ENCODE measurements at places on chromosomes 7 and 10. TPM values are rescaled to one million over a fixed set of nuclear protein-coding genes. Genes with fewer than 3 reads are reported as not detected.

The CALML5 gene
- total RNA-seq, result not detected

GRCh38 chr7:78516450-78516849 lies 717.9 kb downstream of the PHTF2 start:
- no peak for DNase-seq
- H3K4me1 ChIP-seq, result no peaks in the 10 kb centered on the region
- no peaks in the 10 kb centered on the region for H3K36me3 ChIP-seq
- H3K27ac ChIP-seq, result no peak overlapping the region
- H3K4me3 ChIP-seq, result no peak overlapping the region
- H3K27me3 ChIP-seq, result no peaks in the 10 kb centered on the region

GRCh38 chr10:92542458-92542857 lies 31.4 kb downstream of the IDE start:
- H3K36me3 ChIP-seq, result no peaks in the 10 kb centered on the region
- no peak overlapping the region for H3K4me3 ChIP-seq
- no peak overlapping the region for H3K27ac ChIP-seq
- no peak for DNase-seq
- H3K4me1 ChIP-seq, result no peaks in the 10 kb centered on the region

The TWIST1 gene
- total RNA-seq, result 23.2 TPM

The WDFY4 gene
- total RNA-seq, result 0.43 TPM

- no peak overlapping the region for H3K4me3 ChIP-seq
- H3K27me3 ChIP-seq, result no peaks in the 10 kb centered on the region
- no peak for DNase-seq
Measured at GRCh38 chr7:95191795-95192194, 132.5 kb downstream of the PON1 start.

DNA sequence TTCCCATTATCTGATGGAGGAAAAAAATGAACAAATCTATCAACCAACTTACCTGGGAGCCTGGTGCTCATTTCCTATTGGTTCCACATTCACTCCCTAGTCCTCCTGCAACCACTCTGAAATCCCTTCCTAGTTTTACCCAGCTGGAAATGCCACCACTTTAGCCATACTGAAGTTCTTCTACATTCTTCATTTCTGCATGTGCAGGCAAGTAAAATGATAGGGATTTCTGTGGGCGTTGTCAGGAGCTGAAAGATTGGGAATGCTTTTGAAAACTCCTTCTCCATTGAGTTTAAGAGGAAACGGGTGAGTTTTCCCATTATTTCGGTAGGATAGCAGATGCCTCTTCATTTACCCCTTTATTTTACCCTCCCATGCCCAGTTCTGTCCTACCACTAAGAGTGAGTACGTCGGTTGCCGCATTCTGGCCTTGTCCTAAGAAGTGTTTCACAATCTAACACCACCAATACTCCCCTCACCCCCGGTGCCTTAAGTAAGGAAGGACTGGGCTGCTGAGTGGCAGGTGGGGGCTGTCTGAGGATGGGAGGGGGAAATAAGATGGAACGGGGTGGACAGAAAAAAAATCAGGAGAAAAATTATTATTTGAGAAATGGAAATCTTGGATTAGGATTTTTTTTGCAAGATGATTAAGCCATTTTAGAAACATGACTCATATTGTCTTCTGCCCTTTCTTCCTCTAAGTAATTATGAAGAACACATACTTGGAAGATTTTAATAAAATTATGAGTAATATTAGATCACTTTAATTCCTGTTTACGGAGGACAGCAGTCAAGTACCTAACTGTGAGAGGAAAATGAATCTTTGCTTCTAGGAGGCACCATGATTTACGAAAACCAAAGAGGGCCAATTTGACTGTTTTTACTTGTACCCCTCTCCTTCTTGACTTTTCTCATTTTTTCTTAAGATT lies 13.2 kb upstream of the TAS2R60 start:
- no peak overlapping the region for H3K27ac ChIP-seq
- no peaks in the 10 kb centered on the region for H3K36me3 ChIP-seq
- H3K4me1 ChIP-seq, result no peaks in the 10 kb centered on the region
- no peak overlapping the region for H3K4me3 ChIP-seq
- H3K27me3 ChIP-seq, result no peaks in the 10 kb centered on the region
- no peak for DNase-seq

DNA sequence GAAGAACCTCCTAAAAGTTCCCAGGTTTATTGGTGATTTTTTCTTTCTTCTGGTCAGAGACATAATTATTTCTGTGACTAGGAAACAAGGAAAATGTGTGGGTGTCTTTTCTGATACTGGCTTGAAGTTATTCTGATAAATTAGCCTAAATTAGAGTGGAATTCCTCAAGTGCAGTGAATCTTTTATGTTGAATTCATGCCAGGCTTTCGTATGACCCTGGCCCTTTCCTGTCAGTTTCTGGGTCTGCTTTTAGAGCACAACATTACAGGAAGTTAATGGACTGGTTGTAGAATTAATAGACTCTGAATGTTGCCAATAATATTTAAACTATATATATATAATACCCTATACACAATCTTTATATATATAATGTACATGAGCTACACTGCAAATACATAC lies 230.6 kb upstream of the KIAA1217 start:
- peaks cover 4% of the 10 kb centered on the region for H3K4me1 ChIP-seq
- H3K4me3 ChIP-seq, result no peak overlapping the region
- peak overlapping the region; percentile 74 for H3K27ac ChIP-seq
- peaks cover 2% of the 10 kb centered on the region for H3K27me3 ChIP-seq
- no peaks in the 10 kb centered on the region for H3K36me3 ChIP-seq

DNA sequence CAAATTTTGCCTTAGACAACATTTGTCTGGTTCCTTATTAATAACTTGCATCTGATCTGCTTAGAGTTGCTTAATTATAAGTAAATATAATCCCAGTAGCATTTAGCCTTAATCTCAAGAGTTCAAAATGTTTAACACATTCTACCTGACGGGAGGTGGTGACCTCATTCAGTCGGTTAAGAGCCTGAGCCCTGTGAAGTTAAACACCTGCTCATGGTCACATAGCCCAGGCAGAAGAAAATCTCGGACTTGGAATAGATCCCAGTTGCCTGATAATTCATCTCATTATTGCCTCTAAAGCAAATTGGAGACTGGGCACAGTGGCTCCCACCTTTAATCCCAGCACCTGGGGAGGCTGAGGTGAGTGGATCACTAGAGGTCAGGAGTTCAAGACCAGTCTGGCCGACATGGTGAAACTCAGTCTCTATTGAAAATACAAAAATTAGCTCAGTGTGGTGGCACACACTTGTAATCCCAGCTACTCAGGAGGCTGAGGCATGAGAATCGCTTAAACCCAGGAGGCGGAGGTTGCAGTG lies 18.6 kb upstream of the ASCC1 start:
- H3K4me3 ChIP-seq, result no peak overlapping the region
- H3K27ac ChIP-seq, result no peak overlapping the region
- no peak for DNase-seq
- no peaks in the 10 kb centered on the region for H3K36me3 ChIP-seq
- no peaks in the 10 kb centered on the region for H3K27me3 ChIP-seq
- H3K4me1 ChIP-seq, result no peaks in the 10 kb centered on the region

DNA sequence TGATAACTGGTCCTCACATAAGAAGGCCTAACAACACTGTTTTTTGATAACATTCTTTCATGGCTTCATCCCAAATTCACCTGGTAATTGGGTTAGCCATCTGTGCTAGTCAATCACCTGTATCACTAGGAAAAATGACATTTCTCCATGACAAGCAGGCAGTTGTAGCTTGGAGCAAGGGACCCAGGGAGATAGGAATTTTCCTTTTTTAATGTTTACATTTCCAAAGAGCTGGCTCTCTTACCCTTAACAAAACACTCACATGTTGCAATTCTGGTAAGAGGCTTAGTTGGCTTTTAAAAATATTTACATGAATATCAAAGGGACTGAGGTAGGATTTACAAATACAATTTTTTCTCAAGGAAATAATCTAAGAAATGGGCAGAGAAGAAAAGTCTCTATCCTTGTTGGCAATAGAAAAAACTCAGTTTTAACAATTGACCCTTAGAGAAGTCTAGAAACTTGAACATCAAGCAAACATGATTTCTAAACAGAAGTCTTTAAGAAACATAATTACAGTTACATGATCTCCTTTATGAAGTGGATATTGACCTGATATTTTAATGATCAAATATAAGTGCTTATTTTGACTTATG lies 16.1 kb upstream of the AKR1C1 start:
- H3K36me3 ChIP-seq, result no peaks in the 10 kb centered on the region
- no peak overlapping the region for H3K4me3 ChIP-seq
- H3K4me1 ChIP-seq, result peaks cover 42% of the 10 kb centered on the region
- DNase-seq, result no peak
- peak overlapping the region; percentile 87 for H3K27ac ChIP-seq

The PTPN12 gene
- 55.1 TPM for total RNA-seq

- no peak for DNase-seq
- H3K27ac ChIP-seq, result no peak overlapping the region
- no peak overlapping the region for H3K4me3 ChIP-seq
- H3K27me3 ChIP-seq, result no peaks in the 10 kb centered on the region
Measured at GRCh38 chr7:142483659-142484317, 225.9 kb upstream of the PRSS58 start.

The LOXL4 gene
- 32.7 TPM for total RNA-seq

DNA sequence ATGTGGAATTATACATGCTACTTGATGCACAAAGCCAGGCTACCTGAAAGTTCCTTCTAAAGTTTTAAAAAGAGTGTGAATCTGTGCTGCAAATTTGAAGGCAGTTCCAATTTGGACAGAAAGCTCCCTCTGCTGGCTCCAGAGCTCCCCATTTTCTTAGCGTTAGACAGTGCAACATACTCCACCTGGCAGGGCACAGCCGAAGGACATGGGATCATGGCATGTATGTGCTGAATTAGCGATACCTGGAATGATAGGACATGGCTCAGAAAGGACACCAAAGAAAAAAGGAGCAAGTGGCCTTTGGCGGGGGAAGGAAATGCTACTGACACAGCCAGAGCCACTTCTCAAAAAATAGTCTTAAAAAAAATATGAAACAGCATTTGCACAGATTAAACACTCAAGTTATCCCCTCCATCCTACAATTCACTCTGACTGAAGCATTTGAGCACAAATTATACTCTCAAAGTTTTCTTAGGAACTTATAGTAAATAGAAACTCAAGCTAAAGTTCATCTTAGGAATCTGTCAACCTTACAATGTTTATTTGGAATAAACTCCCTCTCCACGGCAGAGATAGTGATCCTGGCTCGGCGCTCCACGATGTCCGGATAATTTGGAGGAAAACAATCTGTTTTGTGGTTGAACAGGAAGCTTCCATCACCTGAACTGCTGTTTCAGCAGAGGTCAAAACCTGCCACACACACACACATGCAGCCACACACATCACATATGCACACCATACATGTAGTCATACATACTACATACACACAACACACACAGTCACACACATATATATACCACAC lies 80.0 kb downstream of the C7orf25 start:
- peak; percentile 63 for DNase-seq
- H3K27me3 ChIP-seq, result peaks cover 3% of the 10 kb centered on the region
- H3K27ac ChIP-seq, result peak overlapping the region; percentile 46
- no peaks in the 10 kb centered on the region for H3K36me3 ChIP-seq
- H3K4me3 ChIP-seq, result no peak overlapping the region

DNA sequence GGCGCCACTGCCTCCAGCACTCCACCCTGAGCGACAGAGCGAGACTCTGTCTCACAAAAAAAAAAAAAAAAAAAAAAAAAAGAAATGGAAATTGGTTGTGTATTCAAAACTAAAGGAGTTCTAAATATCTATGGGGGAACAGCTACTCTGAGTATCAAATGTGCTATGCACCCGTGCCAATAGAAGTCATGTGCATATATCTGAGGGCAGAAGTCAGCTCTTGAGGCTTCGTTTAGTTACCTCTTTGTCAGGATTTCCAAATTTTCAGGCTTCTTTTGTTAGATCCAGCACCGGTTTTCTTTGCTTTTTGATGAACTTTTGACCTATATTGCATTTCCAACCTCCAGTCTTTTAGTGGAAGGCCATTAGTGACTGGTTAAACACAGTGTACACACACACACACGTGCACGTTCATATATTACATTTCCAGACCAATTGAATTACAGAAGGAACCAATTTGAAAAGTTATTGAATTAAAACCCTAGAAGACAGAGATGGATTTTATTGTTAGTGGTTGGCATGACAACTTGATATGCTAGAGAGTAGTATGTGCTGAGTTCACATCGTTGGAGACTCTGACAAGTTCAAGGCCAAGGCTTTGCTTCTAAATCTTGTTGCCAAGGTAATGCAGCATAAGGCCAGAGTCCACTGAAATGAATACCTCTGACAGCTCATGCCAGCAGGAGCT lies 33.1 kb upstream of the ADD3 start:
- H3K27me3 ChIP-seq, result no peaks in the 10 kb centered on the region
- H3K36me3 ChIP-seq, result no peaks in the 10 kb centered on the region
- peak overlapping the region; percentile 97 for H3K27ac ChIP-seq
- DNase-seq, result peak; percentile 76
- peaks cover 69% of the 10 kb centered on the region for H3K4me1 ChIP-seq
- H3K4me3 ChIP-seq, result no peak overlapping the region

- H3K4me3 ChIP-seq, result no peak overlapping the region
- DNase-seq, result no peak
- peaks cover 41% of the 10 kb centered on the region for H3K4me1 ChIP-seq
- no peak overlapping the region for H3K27ac ChIP-seq
Measured at GRCh38 chr10:121590772-121591171, 7.5 kb downstream of the FGFR2 start.

The SYT15 gene
- total RNA-seq, result 0.24 TPM

DNA sequence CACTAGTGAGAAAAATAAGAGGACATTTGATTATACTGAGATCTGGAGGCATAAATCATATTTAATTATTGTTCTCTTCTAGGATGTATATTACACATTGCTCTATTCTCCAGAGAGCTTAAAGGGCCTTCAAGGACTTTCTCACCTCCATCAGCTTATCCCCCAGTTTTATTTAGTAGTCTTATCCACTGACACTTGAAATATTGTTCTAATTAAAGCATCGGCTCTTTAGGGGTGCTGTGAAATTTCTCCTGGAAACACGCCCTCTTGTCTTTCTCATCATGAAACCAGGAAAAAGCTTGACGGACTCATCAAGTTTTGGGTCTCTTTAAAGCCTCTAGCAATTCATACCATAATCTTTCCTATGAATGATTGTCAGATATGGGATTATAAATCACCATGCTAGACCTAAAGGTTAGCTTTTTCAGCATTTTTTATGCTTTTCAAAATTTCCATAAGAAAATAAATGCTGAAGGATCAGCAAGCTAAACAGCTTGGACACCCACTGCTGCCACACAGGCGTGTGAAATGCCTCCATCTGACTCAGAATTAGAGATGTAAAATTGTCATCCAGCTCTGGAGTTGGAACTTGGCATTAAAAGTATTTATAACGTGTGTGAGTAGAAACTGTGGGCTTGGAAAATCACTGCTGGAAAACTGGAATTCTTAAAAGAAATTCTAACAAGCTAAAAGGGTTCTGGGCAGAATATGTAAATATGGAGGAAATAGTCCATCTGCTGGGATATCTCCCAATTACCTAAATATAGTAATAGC lies 216.3 kb downstream of the CHRM2 start:
- no peaks in the 10 kb centered on the region for H3K36me3 ChIP-seq
- no peaks in the 10 kb centered on the region for H3K27me3 ChIP-seq
- no peak overlapping the region for H3K4me3 ChIP-seq
- no peak overlapping the region for H3K27ac ChIP-seq

GRCh38 chr7:69617364-69617763 lies 19.1 kb downstream of the AUTS2 start:
- DNase-seq, result no peak
- peaks cover 3% of the 10 kb centered on the region for H3K27me3 ChIP-seq
- H3K4me1 ChIP-seq, result peaks cover 7% of the 10 kb centered on the region
- H3K4me3 ChIP-seq, result no peak overlapping the region
- H3K27ac ChIP-seq, result no peak overlapping the region

GRCh38 chr10:62619413-62619738 lies 185.1 kb upstream of the ADO start:
- no peaks in the 10 kb centered on the region for H3K4me1 ChIP-seq
- no peak for DNase-seq
- no peak overlapping the region for H3K4me3 ChIP-seq

- no peaks in the 10 kb centered on the region for H3K36me3 ChIP-seq
- no peak overlapping the region for H3K4me3 ChIP-seq
- H3K27me3 ChIP-seq, result peaks cover 5% of the 10 kb centered on the region
- peak overlapping the region; percentile 24 for H3K27ac ChIP-seq
- peaks cover 24% of the 10 kb centered on the region for H3K4me1 ChIP-seq
Measured at GRCh38 chr7:70590126-70590854, 541.7 kb upstream of the GALNT17 start.
